ENCODE measurements at places on chromosomes 16 and 17.

DNA sequence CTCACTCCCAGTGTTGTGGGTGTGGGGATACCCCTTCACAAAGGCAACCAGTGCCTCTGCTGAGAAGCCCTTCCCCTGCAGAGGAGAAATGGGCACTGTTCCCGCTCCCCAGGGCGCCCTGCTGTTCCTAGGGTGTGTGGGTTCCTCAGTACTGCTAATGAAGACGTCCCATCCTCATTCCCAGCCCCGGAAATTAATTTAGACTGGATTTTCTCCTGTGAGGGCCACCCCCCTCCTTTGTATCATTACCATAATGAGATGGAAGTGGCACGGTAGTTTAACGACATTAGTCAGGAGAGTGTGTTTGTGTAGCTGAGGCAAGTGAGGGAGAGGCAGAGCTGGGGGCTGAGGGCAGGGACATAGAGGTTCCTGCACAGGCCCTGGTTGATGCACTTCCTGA is 53.2 kb downstream of the PIPOX start:
- H3K27me3 ChIP-seq, result no peaks in the 10 kb centered on the region
- no peaks in the 10 kb centered on the region for H3K4me1 ChIP-seq
- no peak for DNase-seq

DNA sequence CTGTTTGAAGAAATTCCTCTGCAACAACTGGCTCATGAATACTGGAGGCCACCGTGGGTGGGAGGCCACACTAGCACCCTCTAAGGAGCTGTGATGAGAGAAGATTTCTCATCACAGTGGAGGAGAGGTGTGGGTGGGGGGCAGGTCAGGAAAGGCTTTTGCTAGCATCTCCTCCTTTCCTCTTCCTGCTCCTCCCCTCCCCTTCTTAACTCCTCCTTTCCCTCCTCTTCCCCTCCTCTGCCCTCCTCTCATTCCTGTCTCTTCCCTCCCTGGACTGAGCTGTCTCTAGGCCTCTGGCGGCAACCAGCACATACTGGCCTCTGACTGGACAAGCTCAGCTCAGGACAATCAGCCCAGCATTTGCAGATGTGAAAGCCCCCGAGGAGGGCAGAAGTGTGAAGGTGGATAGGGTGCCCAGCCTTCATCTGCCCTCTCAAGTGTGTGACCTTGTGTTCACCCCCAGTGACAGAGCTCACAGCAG is 19.0 kb upstream of the LHX1 start:
- no peak for DNase-seq
- H3K27me3 ChIP-seq, result peaks cover 15% of the 10 kb centered on the region
- no peak overlapping the region for H3K27ac ChIP-seq
- H3K36me3 ChIP-seq, result no peaks in the 10 kb centered on the region

- no peak for DNase-seq
- peaks cover 39% of the 10 kb centered on the region for H3K36me3 ChIP-seq
- H3K27ac ChIP-seq, result no peak overlapping the region
- no peak overlapping the region for H3K4me3 ChIP-seq
- H3K27me3 ChIP-seq, result no peaks in the 10 kb centered on the region
- H3K4me1 ChIP-seq, result peaks cover 9% of the 10 kb centered on the region
These were observed 2.8 kb downstream of the GPS1 start for GRCh38 chr17:82054351-82055022.

DNA sequence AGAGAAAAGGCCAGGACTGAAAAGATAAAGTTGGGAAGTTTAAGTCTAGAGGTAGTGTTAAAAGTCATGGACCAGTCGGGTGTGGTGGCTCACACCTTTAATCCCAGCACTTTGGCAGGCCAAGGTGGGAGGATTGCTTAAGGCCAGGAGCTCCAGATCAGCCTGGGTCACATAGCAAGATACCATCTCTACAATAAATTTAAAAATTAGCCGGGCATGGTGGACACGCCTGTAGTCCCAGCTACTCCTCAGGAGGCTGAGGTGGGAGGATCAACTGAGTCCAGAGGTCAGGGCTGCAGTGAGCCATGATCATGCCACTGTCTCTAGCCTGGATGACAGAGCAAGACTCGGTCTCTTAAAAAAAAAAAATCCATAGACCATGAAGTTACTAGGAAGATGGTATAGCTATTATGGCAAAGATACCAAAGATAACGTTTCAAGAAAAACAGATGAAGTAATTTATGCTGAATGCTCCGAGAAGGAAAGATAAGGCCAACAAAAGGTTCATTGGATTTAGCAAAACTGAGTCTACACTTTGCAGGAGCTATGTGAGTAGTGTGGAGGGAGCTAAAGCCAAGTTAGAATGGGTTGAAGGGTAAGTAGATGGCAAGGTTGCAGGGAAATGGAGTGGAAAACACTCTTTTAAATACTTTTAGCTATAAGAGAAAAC is 11.7 kb downstream of the TRIM37 start:
- peaks cover 16% of the 10 kb centered on the region for H3K4me1 ChIP-seq
- no peaks in the 10 kb centered on the region for H3K27me3 ChIP-seq
- DNase-seq, result no peak
- H3K36me3 ChIP-seq, result no peaks in the 10 kb centered on the region
- no peak overlapping the region for H3K27ac ChIP-seq

DNA sequence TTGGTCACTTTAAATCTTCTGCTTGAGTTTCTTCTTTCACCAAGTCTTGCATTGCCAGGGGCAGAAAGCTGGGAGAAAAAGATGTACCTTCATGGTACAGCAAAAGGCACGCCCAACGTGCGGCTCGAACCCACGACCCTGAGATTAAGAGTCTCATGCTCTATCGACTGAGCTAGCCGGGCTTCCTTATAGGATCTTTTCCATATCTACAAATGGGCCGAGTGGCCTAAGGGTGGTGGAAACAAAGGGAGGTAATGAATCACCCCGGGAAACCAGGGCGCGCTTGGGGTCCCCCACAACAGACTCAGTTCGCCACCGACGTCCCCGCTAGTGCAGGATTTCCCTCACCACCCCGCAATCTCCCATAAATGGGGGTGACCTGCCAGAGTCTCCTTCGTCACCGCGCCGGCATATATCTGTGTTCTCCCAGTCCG is 7.5 kb upstream of the OR1F1 start:
- peaks cover 11% of the 10 kb centered on the region for H3K27me3 ChIP-seq
- DNase-seq, result no peak
- H3K4me1 ChIP-seq, result peaks cover 7% of the 10 kb centered on the region
- H3K36me3 ChIP-seq, result no peaks in the 10 kb centered on the region
- no peak overlapping the region for H3K4me3 ChIP-seq
- H3K27ac ChIP-seq, result no peak overlapping the region

DNA sequence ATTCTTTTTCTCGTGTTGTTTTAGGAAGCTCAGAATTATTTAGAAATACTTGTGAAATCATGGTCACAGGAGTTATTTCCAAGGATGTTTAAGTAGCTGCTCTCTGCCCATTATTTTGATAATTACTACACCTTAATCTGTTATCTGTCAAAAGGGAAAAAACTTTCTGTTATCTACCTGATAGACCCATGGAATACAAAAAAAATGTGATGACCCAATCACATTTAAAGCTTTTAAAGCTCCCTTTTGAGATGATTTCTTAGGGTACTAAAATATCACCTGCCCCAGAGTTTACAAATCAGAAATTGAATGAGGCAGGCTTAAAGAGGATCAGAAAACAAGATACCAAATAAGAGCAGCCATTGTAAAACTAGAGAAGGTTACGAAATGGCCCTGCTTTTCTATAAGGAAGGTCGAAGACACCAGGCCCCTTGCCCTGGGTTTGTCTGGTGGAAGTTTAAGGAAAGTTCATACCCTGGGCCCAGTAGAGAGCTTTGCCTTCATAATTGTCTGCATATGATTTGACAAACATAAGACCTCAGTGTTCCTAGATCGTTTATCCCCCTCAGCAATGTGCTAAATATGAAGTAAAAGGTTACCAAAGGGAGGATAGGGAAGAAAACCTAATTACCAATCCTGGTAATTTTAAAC is 149.9 kb upstream of the TBX2 start:
- H3K4me1 ChIP-seq, result peaks cover 21% of the 10 kb centered on the region
- no peak for DNase-seq
- no peaks in the 10 kb centered on the region for H3K27me3 ChIP-seq

- no peaks in the 10 kb centered on the region for H3K27me3 ChIP-seq
- no peak overlapping the region for H3K27ac ChIP-seq
- H3K4me1 ChIP-seq, result peaks cover 15% of the 10 kb centered on the region
- DNase-seq, result no peak
- peaks cover 12% of the 10 kb centered on the region for H3K36me3 ChIP-seq
These were observed 2.8 kb downstream of the VAT1 start for GRCh38 chr17:43019418-43019817.

All from thoracic aorta (tissue), 2 donors.